ENCODE measurements at places on chromosomes 4 and X. TPM values are rescaled to one million over a fixed set of nuclear protein-coding genes. Genes with fewer than 3 reads are reported as not detected.
A peak's percentile ranks its signal among the peaks of the same experiment; 100 is the strongest.

DNA sequence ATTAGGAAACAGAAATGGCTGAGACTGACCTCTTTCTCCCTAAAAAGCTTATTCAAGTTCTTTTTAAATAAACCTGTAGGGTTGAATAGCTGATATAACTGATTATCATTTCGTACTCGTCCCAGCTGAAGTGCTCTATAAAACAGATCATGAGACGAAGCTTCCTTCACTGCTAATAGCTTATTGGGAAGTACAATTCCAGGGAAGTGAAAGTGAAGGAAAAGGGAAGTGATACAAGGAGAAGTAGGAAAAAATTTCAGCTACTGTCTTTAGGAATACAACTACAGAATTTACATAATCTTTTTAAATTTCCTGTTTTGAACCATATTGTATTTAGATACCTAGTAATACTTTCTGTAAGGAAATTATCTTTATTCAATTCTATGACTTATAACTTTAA is 103.0 kb downstream of the SNCA start:
- no peaks in the 10 kb centered on the region for H3K36me3 ChIP-seq
- no peak overlapping the region for H3K27ac ChIP-seq
- H3K4me1 ChIP-seq, result no peaks in the 10 kb centered on the region
- no peaks in the 10 kb centered on the region for H3K27me3 ChIP-seq
- DNase-seq, result no peak

DNA sequence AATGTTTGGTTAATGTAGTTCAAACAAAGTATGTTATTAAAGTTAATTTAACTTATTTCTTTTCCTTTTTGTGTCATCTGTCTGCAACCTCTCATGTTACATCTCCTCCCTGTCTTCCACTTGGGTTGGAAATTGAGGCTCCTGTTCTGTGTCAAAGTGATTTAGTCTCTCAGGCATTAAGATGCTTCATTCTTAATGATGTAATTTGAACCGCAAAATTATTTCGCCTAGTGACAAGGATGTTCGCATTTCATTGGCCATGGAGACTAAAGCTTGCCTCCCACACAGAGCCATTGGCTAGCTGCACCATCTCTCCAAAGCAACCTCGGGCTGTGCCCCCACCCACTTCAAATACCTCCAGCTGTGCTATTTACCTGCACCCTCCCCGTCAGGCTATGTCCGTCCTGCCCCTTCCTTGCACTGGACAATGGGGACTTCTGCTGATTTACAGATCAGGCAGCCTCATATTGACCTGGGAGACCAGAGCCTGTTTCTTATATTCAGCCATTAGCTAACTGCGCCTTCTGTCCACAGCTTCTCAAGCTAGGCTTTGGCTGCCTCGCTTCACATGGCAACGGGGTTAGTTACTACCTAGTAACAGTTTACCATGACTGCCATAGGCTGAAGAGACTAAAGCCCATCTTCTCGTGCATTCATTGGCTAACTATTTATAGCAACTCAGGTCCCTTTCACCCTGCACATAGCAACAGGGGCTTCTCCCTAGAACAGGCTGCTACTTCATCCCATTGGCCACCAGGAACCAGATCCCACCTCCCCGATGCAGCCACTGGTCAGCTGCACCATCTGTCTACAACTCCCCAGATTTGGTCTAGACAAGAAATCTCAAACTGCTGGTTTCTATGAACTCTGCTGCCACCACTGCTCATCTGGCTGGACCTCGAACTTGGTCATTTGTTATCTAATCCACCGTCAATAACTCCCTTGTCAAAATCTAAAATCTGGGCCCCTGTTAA is 8.6 kb upstream of the ZNF157 start:
- no peak overlapping the region for H3K27ac ChIP-seq
- DNase-seq, result no peak
- peak overlapping the region; percentile 69 for H3K4me3 ChIP-seq

GRCh38 chr4:74104145-74104544 is 5.2 kb upstream of the CXCL2 start:
- peaks cover 20% of the 10 kb centered on the region for H3K27me3 ChIP-seq
- no peaks in the 10 kb centered on the region for H3K36me3 ChIP-seq
- no peaks in the 10 kb centered on the region for H3K4me1 ChIP-seq
- no peak overlapping the region for H3K4me3 ChIP-seq

GRCh38 chr4:150358691-150359090 is 223.3 kb upstream of the MAB21L2 start:
- H3K4me1 ChIP-seq, result peaks cover 5% of the 10 kb centered on the region
- no peaks in the 10 kb centered on the region for H3K36me3 ChIP-seq
- DNase-seq, result no peak
- H3K27ac ChIP-seq, result no peak overlapping the region
- no peak overlapping the region for H3K4me3 ChIP-seq

DNA sequence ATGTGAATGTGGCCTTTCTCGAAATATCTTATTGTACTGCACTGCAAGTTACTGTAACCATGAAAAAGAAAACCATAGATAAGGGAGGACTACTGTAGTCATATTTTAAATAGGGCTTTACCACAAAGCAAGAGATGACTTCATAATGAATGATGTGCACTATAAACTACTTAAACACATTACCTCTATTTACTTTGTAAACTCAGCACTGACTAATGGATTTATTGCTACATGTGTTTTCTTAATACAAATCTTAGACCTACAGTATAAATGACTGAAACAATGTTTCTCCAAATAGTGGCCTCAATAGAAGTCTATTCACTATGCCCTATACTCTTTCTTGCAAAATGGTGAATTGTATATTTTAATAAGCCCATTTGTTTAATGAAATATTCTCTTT is 61.1 kb downstream of the HDX start:
- peaks cover 2% of the 10 kb centered on the region for H3K27me3 ChIP-seq
- H3K36me3 ChIP-seq, result peaks cover 12% of the 10 kb centered on the region
- no peak for DNase-seq
- H3K4me3 ChIP-seq, result no peak overlapping the region
- no peaks in the 10 kb centered on the region for H3K4me1 ChIP-seq
- no peak overlapping the region for H3K27ac ChIP-seq

DNA sequence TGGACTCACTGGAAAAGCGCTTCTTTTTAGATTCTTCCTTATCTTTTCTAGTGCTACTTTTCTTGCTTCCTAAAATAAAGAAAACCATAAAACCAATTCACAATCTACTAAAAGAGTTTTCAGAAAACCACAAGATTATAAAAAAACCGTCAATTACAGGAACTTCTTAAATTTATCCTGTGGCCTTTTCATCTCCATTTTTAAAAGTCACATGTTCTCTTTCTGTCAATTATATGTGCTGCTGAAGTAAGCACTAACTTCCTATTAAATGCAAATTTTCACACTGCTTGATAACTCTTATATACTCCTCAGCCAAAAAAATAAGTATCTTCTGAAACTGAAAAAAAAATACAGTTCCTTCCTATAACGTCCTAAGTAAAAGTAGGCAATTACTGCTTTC is 32.8 kb downstream of the CENPC start:
- peaks cover 21% of the 10 kb centered on the region for H3K4me1 ChIP-seq
- H3K4me3 ChIP-seq, result no peak overlapping the region
- no peaks in the 10 kb centered on the region for H3K27me3 ChIP-seq
- H3K36me3 ChIP-seq, result peaks cover 38% of the 10 kb centered on the region

CLCN4 gene
- not detected for total RNA-seq

All from natural killer cell treated with Interleukin-12 subunit alpha and Interleukin-12 subunit beta and Interleukin-15 and Interleukin-18, amount 100 ng/mL, for 72 hours (primary cell).